K562 (cell line): ENCODE measurements at places on chromosomes 6 and 20. TPM values are rescaled to one million over a fixed set of nuclear protein-coding genes. Genes with fewer than 3 reads are reported as not detected.

The RALGAPA2 gene
- 2.3 and 2.7 TPM in 2 replicates for total RNA-seq

The DLL1 gene
- not detected in 2 replicates for total RNA-seq

The ECT2L gene
- not detected in 2 replicates for total RNA-seq

The SIGLEC1 gene
- 0.04 and 0.07 TPM in 2 replicates for total RNA-seq

GRCh38 chr6:136174510-136174909, 75.6 kb downstream of the MTFR2 start:
- no peaks in the 10 kb centered on the region for H3K4me1 ChIP-seq
- H3K27me3 ChIP-seq: peaks cover 4% of the 10 kb centered on the region; the same call in 1 of the 2 replicates

DNA sequence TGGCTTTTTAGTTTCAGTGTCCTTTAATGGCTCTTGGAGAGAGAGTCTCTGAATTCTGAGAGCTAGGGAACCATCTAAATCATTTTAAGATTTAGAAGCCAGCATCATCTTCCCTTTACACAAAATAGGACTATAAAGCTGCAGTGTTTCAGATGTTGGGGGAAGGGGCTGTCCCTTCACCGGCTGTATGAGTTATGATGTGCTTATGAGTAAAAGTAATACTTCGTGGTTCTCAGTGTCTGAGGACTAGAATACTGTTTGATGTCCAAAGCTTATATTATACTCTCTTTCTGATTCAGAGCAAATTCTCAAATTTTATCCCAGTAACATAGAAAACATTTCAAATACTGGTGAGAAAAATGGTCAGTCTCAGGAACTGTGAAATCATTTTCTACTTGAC, 63.5 kb upstream of the FAM8A1 start:
- no peak overlapping the region for H3K27ac ChIP-seq
- H3K36me3 ChIP-seq: no peaks in the 10 kb centered on the region
- no peaks in the 10 kb centered on the region for H3K4me1 ChIP-seq
- DNase-seq: no peak
- H3K27me3 ChIP-seq: peaks cover 19% of the 10 kb centered on the region
- H3K4me3 ChIP-seq: no peak overlapping the region

- peaks cover 8% of the 10 kb centered on the region; the same call in 1 of the 2 replicates for H3K27me3 ChIP-seq
- H3K36me3 ChIP-seq: no peaks in the 10 kb centered on the region
- H3K4me1 ChIP-seq: no peaks in the 10 kb centered on the region
- no peak overlapping the region for H3K4me3 ChIP-seq
- DNase-seq: no peak
- H3K27ac ChIP-seq: no peak overlapping the region
Measured at GRCh38 chr20:33224399-33224798, 7.2 kb downstream of the BPIFA3 start.

- no peaks in the 10 kb centered on the region for H3K27me3 ChIP-seq
- DNase-seq: peak; percentile 76
- no peak overlapping the region for H3K4me3 ChIP-seq
- H3K27ac ChIP-seq: no peak overlapping the region
Measured at GRCh38 chr6:38671885-38672467, 31.0 kb downstream of the GLO1 start.

DNA sequence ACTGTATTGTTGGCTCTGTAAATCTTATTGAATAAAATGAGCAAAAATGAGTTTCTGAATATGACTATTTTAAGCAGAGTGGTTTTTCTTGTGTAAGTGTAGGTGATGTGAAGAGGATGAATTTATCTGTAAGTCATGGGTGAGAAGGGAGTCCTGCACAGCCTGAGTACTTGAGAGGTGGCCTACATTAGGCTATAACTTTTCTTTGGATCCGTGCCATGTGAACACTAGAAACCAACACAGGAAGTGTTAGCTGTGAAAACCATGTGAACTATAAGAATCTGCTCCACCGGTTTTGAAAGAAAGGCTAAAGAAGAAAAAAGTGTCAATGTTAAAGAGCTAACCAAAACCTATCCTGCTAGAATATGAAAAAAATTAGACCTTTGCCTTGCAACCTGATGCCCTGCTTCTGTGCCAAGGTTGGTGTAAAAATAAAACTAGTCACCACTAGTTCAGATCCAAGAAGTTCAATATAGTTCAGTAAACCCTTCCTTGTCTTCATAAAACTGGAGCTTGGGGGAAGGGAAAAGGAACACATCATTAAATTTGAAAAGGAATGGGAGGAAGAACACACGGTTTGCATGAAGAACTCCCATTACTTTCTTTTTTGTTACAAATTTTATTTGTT, 21.3 kb downstream of the PLCB1 start:
- no peak for DNase-seq
- no peak overlapping the region for H3K27ac ChIP-seq
- H3K4me3 ChIP-seq: no peak overlapping the region

DNA sequence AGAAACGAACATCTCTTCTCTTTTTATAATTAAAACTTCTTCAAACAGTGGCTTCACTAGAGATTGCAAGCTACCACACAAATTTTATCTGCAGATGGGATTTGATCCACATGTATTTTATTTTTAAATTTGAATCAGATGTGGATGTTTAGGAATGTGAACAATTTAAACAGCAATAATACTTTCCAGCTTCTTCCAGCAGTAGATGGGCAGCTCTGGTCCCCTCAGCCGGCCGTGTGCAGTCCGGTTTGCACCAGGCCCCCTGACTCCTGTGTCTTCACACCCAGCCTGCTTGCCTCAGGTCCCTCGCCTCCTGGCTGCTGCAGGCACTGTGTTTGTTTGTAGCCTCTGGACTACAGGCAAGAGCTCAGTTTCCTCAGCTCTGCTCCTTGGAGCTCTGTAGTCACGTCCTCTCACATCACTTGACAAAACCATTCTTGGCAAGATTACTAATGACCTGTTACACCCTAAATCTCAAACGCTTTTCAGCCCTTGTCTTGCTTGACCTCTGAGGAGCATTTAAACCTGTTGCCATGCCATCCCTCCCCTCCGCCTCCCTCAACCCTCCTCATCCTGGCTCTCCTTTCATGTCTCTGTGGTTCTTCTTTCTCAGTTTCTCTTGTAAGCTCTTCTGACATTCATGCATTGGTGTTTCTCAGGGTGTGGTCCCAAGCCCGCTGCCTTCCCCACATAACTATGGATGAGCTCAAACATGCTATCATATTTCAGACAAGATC, 13.2 kb upstream of the ZBTB24 start:
- H3K4me1 ChIP-seq: no peaks in the 10 kb centered on the region
- peaks cover 6% of the 10 kb centered on the region for H3K27me3 ChIP-seq
- no peak for DNase-seq

- no peaks in the 10 kb centered on the region for H3K36me3 ChIP-seq
- no peak overlapping the region for H3K4me3 ChIP-seq
- H3K4me1 ChIP-seq: no peaks in the 10 kb centered on the region
- no peak overlapping the region for H3K27ac ChIP-seq
Measured at GRCh38 chr20:4951299-4951698, 50.0 kb downstream of the SLC23A2 start.

GRCh38 chr6:23537828-23538227, 588.2 kb upstream of the NRSN1 start:
- H3K27me3 ChIP-seq: no peaks in the 10 kb centered on the region
- no peak overlapping the region for H3K27ac ChIP-seq
- H3K36me3 ChIP-seq: no peaks in the 10 kb centered on the region
- H3K4me1 ChIP-seq: no peaks in the 10 kb centered on the region
- H3K4me3 ChIP-seq: no peak overlapping the region

DNA sequence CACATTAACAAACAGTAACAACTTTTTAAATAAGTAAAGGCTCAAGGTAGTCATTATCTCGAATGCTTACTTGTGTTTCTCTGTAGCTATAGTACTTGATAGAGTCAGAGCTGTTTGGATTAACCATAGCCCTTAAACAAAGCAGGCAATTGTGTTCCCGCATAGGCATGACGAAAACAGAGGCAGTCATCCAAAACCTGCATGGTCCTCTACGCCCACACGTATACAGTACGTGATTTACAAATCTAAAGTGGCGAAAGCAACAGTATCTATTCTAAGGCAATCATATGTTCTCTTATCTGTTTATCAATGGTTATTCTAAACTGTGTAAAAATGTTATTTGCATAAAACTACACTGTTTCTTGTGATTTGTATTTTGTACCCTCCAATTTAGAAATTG, 31.8 kb downstream of the HFE start:
- no peak overlapping the region; the same call in 1 of the 2 replicates for H3K4me3 ChIP-seq
- no peak overlapping the region; the same call in 1 of the 3 replicates for H3K27ac ChIP-seq
- peaks cover 3% of the 10 kb centered on the region for H3K4me1 ChIP-seq
- no peaks in the 10 kb centered on the region for H3K27me3 ChIP-seq

- H3K4me1 ChIP-seq: no peaks in the 10 kb centered on the region
- no peak overlapping the region for H3K27ac ChIP-seq
- H3K4me3 ChIP-seq: no peak overlapping the region
- DNase-seq: no peak
- no peaks in the 10 kb centered on the region; the same call in 1 of the 2 replicates for H3K27me3 ChIP-seq
- no peaks in the 10 kb centered on the region for H3K36me3 ChIP-seq
Measured at GRCh38 chr6:116314878-116315277, 35.1 kb upstream of the TSPYL1 start.

GRCh38 chr6:139919107-139920026, 544.9 kb upstream of the CITED2 start:
- H3K36me3 ChIP-seq: no peaks in the 10 kb centered on the region
- DNase-seq: no peak
- H3K27me3 ChIP-seq: no peaks in the 10 kb centered on the region
- H3K4me1 ChIP-seq: peaks cover 7% of the 10 kb centered on the region; the same call in 2 of the 3 replicates

- H3K36me3 ChIP-seq: no peaks in the 10 kb centered on the region
- no peak for DNase-seq
- H3K27me3 ChIP-seq: no peaks in the 10 kb centered on the region
- no peak overlapping the region for H3K27ac ChIP-seq
- no peak overlapping the region for H3K4me3 ChIP-seq
Measured at GRCh38 chr20:17565169-17565845, 4.6 kb upstream of the DSTN start.

- H3K36me3 ChIP-seq: peaks cover 29% of the 10 kb centered on the region
- no peaks in the 10 kb centered on the region for H3K27me3 ChIP-seq
- peak; percentile 31 for DNase-seq
- no peaks in the 10 kb centered on the region for H3K4me1 ChIP-seq
Measured at GRCh38 chr20:45011108-45011526, 44.8 kb downstream of the STK4 start.

- peak; percentile 92 for DNase-seq
- peaks cover 66% of the 10 kb centered on the region for H3K36me3 ChIP-seq
- H3K27me3 ChIP-seq: no peaks in the 10 kb centered on the region
- no peak overlapping the region for H3K4me3 ChIP-seq
- no peak overlapping the region for H3K27ac ChIP-seq
Measured at GRCh38 chr6:44151348-44152108, 7.1 kb upstream of the CAPN11 start.
